ENCODE measurements at places on chromosomes 3 and 15.

DNA sequence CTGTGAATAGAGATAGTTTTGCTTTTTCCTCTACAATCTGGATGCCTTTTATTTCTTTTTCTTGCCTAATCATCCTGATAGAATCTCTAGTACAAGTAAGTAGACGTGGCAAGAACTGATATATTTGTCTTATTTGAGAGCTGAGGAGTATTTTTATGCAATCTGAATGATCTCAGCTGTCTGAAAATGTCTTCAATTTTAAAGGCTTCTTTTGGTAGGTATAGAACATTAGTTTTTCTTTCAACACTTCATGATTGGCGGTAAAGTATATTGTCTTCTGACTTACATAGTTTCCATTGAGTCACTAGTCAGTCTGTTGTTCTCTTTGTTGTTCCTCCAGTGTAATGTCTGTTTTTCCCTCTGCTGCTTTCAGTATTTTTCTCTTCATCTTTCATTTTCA lies 31.3 kb downstream of the MGA start:
- DNase-seq = no peak

DNA sequence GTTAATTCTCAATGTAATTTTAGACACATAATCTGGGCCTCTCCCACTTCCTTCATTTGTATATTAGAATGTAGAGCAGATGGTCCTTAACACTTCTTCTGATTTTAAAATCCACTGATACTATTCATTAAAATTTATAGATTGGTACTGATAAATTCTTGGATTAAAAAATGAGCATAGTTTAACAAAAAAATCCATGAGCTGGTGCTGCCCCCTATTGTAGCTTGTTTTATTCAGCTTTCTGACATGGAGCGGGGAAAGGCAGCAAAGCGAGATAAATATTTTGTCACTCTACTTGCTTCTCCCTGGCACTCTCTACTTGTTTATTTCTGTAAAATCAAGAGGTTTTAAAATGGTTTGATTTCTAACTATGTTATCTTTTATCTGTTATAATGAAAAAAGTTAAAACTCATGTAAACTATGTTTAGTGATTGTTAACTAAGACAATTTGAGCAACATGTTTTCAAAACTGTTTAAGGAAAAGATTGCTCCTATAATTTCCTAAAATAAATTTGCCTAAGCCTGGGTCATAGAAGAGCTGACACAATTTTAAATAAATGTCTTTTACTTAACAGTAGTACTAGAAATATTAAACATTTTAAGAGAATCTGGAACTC lies 26.5 kb upstream of the PLOD2 start:
- DNase-seq = no peak

DNA sequence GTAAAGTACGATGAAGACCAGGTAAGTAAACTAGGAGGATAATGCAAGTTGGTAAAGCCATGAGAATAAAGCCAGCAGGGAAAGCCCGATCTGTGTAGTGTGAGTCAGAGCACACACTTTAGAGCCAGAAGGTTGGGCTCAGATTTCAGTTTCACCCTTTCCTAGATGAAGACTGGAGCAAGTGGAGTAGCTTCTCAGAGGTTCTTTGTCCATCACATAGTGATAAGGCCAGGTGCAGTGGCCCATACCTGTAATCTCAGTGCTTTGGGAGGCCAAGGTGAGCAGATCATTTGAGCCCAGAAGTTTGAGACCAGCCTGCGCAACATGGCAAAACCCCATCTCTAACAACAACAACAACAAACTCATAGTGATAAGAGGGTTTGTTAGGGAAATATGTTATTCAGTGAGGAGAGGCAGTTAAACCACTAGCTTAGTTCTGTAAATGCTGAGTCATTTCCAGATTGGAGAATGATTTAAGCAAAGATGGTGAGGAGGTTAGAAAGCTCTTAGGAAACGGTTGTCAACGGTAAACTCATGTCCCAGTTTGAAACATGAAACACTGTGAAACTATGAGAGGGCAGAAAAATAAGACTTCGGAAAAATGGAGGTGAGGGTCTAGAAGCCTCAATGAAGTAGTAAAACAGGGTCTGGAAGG lies 39.0 kb downstream of the IL12A start:
- DNase-seq = no peak

GRCh38 chr15:57692709-57693108 lies 13.8 kb upstream of the POLR2M start:
- DNase-seq = no peak

DNA sequence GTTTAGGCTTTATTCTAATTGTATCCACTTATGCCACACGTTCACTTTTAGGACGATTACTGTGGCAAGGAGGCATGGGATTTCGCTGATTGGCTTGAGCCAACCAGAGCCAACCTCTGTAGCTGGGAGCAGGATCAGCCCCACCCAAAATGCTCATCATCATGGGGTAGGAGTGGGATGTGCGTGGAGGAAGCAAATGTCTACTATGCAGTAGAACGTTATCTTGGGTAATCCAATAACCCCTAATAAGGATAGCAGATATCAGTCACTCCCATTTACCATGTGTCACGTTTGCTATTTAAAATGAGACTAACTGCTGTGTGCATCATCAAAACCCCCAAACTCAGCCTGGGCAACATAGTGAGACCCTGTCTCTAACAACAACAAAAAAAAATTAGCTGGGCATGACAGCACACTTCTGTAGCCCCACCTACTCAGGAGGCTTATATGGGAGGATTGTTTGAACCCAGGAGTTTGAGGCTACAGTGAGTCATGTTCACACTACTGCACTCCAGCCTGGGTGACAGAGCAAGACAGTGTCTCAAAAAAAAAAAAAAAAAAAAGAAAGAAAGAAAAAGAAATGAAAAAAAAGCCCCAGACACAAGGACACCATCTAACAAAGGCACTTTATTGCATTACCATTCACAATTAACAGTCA lies 17.8 kb upstream of the ITGB5 start:
- no peak for DNase-seq

DNA sequence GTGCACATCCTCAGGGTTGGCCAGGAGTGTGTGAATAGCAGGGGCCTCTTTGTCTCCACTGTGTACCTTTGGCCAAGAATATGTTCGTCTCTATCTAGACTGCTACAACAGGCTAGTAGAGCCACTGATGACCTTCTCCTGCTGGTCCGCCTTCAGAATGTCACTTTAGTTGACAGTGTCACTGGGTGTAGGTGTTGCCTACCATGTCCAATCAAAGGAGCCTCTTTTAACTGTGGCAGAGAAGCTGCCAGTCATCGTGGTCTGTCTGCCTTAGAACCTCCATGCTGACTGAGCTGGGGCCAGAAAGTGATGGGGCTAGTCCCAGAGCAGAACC lies 40.1 kb downstream of the OXSR1 start:
- DNase-seq = no peak

GRCh38 chr3:13850161-13850945 lies 29.5 kb downstream of the WNT7A start:
- DNase-seq = no peak

DNA sequence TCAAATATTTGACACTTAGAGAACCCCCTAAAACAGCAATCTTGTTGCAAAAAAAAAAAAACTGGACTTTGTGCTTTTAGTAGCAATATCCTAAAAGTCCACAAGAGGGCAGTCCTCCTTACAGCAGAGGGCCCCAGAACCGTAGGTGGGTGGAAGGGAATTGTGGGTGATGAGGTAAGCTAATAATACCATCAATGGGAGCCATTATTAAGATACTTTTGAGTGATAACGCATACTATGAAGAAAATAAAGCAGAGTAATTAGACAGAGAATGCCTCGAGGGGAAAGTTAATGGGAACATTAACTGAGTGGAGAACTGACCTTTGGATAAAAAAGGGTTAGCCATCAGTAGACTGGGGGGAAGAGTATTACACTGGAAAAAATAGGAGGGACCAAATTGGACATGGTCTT lies 229.9 kb downstream of the THRB start:
- DNase-seq = no peak

GRCh38 chr3:62046326-62046725 lies 327.0 kb downstream of the FEZF2 start:
- no peak for DNase-seq

GRCh38 chr15:34304613-34305012 lies 33.0 kb downstream of the SLC12A6 start:
- no peak for DNase-seq

DNA sequence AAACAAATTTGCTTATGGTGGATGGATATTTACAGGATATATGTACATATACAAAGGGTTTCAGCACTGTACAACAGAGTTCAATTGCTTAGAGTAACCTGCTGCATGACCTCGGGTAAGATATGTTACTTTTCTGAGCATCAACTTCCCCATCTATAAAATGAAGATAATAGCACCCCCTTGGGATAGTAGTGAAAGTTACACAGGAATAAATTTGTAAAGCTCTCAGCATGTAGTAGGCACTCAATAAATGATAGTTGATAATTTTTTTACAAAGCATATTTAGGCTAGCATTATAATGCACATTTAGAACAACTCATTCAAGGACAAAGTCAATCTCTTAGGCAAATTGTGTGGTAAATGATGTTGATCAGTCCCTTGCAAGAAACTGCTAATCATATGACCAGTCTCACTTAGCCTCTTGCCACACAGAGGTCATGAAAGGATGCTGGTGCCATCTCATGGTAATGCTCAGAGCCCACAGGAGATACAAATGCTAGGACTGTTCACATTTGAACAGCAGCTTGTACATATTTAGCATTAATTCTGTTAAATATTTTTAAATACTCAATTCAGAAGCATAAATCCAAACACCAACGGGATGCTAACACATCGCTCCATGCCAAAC lies 123.9 kb downstream of the MAGI1 start:
- DNase-seq = no peak

GRCh38 chr3:30675774-30676173 lies 69.4 kb downstream of the TGFBR2 start:
- DNase-seq = no peak

DNA sequence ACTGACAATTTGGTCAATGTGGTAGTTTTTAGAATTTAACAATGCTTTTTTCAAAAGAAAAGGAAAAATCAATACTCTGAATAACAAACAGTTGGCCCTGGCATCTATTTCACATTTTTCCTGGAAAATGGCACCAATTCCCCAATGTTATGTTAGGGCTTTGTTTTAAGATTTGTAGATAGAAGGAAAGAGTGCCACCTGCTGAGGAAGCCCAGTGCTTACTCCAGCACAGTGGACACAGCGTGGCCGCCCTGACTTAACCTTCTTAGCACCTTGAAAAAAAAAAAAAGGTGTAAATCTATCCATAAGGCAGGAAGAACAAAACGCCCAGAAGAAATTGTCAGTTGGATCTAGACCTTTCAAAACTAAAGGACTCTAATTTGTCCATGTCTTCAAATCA lies 110.7 kb upstream of the CNTN4 start:
- no peak for DNase-seq

DNA sequence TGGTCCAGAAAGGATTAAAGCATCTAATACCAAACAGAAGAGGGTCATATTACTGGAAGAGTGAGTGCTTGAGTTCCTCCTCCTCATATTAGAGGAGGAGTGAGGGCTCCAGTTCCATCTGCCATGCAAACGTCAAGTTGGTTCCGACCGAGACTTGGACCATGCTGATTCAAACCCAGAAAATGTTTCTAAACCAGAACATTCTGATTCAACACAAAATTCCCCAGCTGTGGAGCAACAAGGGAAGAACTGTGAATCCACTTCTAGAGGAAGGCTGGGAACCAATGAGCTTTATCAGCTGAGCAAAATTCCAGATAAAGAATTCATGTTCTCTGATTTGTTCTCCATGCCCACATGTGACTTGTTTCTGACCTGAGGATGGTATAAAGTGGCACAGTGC lies 135.6 kb upstream of the WNT5A start:
- no peak for DNase-seq

- DNase-seq = no peak
Measured at GRCh38 chr3:4595710-4596113, 102.6 kb downstream of the ITPR1 start.

GRCh38 chr15:49492151-49492550 lies 69.1 kb downstream of the FGF7 start:
- DNase-seq = no peak

DNA sequence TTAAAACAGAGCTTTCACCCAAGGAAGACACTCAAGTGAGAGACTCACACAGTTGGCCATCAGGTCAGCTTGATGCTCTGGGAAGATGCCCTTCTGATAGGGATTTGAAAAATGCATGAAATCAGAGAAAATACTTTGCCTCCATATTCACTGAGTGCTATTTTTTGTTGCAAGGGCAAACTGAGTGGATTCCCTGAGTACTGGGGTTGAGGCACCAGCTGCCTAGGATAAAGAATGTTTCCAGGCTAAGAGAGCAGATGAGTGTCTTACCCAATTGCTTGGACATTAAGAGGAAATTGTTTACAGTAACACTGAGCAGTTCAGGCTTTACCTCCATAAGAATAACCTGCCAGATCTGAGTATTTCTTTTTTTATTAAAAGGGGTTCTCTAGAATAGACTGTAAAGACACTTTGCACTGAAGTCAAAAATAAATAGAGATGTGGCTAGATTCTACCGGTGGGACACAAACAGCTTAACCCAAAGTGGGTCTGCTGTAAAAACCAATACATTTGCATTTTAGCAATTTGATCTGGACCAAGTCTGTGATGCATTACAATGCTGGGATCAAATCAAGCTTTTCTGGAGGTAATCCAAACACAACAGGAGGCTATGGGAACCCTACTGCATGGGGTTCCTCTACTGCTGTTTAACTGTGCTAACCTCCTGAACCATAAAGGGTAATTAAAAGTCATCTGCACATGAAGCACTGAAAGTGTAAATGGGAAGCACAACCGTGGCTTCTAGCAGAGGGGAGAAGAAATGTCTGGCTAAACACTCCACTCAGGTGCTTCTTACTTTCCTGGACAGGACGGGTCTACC lies 238.8 kb upstream of the WNT5A start:
- DNase-seq = no peak

- no peak for DNase-seq
Measured at GRCh38 chr15:36130641-36131310, 448.6 kb upstream of the CDIN1 start.

DNA sequence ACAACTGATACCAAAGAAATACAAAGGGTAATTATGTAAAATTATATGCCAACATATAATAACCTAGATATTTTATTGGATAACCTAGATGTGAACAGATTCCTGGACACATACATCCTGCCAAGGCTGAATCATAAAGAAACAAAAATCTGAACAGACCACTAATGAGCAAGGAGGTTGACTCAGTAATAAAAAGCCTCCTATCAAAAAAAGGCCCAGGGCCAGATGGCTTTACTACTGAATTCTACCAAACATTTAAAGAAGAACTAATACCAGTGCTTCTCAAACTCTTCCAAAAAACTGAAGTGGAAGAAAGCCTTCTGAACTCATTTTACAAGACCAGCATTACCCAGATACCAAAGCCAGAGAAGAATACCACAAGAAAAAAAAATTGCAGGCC lies 32.4 kb downstream of the THBS1 start:
- no peak for DNase-seq

- no peak for DNase-seq
Measured at GRCh38 chr15:64640146-64640871, 135.1 kb downstream of the RBPMS2 start.
